ENCODE measurements at places on chromosomes 2 and 18. TPM values are rescaled to one million over a fixed set of nuclear protein-coding genes. Genes with fewer than 3 reads are reported as not detected.

Gene NEU2
- not detected for total RNA-seq

Gene ALK
- not detected for total RNA-seq

Gene CXCR2
- total RNA-seq: not detected

Gene PXDN
- 16.2 TPM for total RNA-seq

Gene CNTNAP5
- not detected for total RNA-seq

Gene MYCN
- total RNA-seq: not detected

Gene MGAT5
- 17.8 TPM for total RNA-seq

Gene HOXD9
- total RNA-seq: 1.3 TPM

Gene TMEM182
- 4.4 TPM for total RNA-seq

Gene NLRC4
- 0.11 TPM for total RNA-seq

Gene NPC1
- 146 TPM for total RNA-seq

Gene CRYBA2
- not detected for total RNA-seq

Gene KLHL14
- not detected for total RNA-seq

Gene THSD7B
- not detected for total RNA-seq

Gene PPP1R7
- 58.0 TPM for total RNA-seq
